Right renal pelvis (tissue), 4 donors: ENCODE measurements at places on chromosomes 3 and 15.

- DNase-seq = no peak
Measured at GRCh38 chr15:76340803-76341365, 4.3 kb downstream of the ISL2 start.

DNA sequence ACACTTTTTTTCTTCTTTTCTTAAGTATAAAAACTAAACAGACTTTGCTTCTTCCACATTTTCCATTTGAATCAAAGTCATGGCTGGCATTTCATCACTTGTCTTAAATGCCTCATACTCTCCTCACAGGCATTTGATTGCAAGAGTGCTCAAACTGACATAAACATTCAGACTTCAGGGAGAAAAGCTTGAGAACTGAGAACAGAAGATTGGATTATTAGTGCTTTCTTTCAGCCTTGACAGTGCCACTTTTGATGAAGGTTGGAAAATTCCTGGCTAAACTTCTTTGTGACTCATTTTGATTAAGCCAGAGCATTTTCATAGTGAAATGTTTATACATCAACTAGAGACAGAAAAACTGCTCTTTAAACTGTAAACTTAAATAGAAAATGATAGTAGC is 544.4 kb downstream of the DIPK2A start:
- DNase-seq = no peak

DNA sequence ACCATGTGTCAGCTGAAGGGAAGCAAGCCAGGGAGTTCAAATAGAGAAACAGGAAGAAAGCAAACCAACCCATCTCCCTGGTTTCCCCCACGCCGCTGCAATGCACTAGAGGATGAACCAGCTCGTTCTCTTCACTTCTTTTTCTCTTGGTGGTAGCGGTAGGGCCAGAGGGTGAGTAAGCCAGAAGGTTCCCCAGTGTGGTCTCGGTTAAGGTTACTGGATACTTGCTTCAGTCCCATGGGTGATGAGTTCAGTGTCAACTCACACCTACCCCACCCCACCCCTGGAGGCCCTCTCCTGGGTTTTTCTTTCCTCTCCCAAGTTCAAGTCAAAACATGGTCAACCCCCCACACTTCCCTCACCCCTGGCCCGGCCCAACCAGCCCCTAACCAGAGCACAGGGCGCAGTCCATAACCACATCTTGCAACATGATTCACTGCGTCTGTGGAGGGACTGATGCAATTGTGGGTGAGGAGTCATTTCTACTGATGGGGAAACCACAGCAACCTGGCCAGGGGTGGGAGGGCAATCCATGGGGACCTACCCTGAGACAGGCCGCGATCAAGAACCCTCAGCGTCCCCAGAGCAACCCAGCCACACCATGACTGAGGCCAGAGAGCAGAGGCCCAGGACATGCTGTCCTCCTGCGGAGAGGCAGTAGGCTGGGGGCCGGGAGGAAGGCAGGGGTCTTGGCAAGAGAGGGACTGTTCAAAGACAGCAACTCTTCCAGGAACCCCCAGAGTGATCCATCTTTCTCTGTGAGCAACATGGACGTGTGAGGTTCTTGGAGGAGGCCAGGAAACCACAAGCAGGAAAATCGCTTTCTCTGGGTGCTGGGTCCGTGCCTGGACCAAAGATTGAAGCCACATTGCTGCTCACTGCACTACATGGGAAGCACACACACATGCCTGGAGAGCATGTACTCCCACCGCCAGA is 276.6 kb downstream of the UACA start:
- no peak for DNase-seq

- DNase-seq = no peak
Measured at GRCh38 chr3:141087076-141087777, 36.1 kb downstream of the SPSB4 start.
